Ovary (tissue), 10 donors: ENCODE measurements at places on chromosomes 11 and 22.

DNA sequence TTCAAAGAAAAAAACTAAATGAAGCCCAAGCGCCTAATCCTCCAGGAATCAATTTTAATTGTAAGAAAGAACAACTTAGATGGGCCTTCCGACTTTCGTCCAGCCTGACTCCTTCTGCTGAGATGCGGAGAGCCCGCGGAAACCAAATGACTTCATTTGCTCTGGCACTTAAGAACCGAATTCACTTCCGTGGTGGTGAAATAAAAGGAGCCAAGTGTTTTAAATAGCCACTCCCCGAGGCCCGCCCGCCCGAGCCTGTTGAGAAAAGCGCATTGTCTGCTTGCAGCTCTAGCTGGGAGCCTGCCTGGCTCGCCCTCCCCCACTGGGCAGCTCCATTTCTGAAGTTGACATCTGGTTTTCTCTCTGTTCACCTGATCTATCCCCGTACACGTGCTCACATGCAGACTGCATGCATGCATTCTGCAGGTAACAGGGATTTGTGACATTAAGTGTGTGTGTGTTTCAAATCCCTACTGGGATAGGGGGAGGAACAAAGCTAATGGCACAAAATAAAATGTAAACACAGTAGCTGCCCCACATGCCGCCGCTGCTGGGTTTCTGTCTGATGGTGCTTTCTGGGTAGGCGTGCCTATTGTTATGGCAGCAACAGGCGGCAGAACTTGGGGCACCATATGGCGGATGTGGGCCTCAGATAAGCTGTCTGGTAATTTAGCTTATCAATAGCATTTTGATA, 6.2 kb downstream of the TEAD1 start:
- peak; percentile 77 for DNase-seq

GRCh38 chr11:12853652-12854296, 155.3 kb upstream of the RASSF10 start:
- DNase-seq, result no peak

GRCh38 chr11:14342906-14343305, 16.1 kb downstream of the RRAS2 start:
- no peak for DNase-seq

GRCh38 chr11:82732734-82733443, 775 bp downstream of the FAM181B start:
- DNase-seq, result peak; percentile 26

DNA sequence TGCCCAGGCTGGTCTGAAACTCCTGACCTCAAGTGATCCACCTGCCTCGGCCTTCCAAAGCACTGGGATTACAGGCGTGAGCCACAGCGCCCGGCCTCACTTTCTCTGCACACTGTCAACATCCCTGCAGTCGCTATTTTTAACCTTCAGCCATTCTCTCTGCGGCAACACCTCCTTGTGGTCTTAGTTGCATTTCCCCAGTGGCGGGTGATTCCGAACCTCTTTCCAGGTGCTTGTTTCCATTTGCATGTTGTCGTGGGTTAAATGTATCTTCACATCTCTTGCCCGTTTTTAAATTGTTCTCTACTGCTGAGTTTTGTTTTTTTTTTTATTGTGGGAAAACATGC, 2.2 kb upstream of the SCT start:
- DNase-seq, result no peak

GRCh38 chr11:45158210-45158731, 11.8 kb downstream of the PRDM11 start:
- peak; percentile 68 for DNase-seq
